Umbilical cord (tissue), 2 donors: ENCODE measurements at places on chromosomes 2 and 18.

DNA sequence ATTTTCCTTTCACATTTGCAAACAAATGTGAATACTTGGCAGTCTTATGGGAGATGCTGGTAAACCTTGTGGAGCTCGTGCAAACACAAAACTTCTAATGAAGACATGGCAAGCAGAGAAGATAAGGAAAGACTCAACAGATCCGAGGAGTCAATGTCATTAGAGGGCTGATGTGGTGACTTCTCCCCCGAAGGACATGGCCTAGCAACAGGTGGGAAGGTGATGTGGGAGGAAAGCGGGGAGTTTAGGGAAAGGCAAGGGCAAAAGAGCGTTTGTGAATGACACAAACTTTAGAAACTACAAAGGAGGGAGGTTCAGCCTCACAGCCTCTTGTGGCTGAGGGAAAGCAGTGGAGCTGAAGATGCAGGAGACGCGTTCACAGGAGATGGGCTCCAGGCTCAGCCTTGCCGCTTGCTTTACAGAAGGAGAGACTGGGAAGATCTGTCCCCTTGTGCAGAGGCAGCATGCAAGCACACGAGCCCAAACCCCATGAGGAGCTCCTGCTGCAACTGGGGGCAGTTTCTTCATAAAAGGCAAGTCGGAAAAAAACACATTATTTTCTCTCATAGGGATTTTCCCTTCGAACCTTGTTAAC is 86.6 kb downstream of the SOWAHC start:
- DNase-seq = no peak

DNA sequence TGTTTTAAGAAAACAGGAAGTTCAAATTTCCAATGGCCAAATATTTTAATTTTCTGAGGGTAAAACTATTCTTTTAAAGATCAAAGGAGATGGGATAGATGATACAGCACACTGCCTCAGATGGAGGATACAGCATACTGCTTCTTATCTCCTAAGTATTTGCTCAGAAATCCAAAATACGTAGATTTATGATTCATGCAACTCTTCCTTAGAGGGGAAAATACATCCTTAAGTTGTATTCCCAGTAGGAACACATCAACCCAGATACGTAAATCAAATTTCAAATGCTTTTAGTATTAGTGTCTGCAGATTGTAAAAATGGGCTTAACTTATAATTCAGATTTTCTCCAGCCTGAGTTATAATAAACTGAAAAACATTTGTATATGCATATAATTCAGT is 235.2 kb downstream of the ZNF385B start:
- peak; percentile 86 for DNase-seq

- no peak for DNase-seq
Observed at GRCh38 chr2:234716271-234716670, 219.4 kb upstream of the ARL4C start.

GRCh38 chr18:71809711-71810110 is 734.4 kb downstream of the CBLN2 start:
- DNase-seq = no peak

GRCh38 chr2:71831193-71831577 is 316.5 kb downstream of the CYP26B1 start:
- DNase-seq = peak; percentile 86

- no peak for DNase-seq
Observed at GRCh38 chr18:35479911-35480586, 17.7 kb downstream of the INO80C start.

DNA sequence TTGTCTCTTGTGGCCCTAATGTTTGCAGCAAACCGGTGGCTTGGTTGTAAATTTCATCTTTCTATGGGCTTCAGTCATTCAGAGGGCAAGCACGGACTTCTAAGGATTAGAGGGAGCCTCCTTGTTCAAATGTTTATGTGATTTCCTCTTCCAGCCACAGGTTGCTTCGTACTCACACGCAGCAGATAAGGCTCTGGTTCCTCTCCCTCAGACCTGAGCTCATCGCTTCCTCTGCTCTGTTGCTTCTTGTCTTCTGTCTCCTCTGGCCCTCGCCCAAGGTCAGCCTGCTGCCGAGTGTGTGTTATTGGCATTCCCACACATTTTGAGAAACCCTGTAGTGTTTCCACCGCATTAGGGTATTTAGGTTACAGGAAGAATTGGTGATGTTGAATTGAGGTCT is 44.0 kb downstream of the MYL12B start:
- peak; percentile 30 for DNase-seq

GRCh38 chr2:238239543-238239862 is 335 bp downstream of the HES6 start:
- no peak for DNase-seq

DNA sequence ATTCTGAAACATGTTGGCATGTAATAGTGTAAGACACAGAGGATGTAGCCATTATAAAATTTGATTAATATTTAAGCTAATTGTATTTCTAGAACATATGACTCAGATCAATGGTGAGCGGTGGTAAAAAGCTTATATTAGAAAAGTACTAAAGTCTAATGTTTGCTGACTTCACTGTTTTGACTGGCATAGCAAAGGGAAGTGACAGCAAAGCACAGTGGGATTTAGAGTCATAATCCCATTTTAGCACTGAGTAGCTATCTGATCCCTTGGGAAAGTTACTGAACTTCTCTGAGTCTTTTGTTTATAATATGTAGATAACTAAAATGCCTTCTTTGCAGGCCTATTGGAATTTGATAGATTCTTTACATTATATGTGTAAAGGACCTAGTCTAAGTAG is 60.4 kb downstream of the KIAA1328 start:
- no peak for DNase-seq
